ENCODE measurements at places on chromosomes 5 and 9. TPM values are rescaled to one million over a fixed set of nuclear protein-coding genes. Genes with fewer than 3 reads are reported as not detected.

The TAF1L gene
- 0.02 TPM for total RNA-seq

The TAF11L9 gene
- total RNA-seq: not detected

The COL15A1 gene
- 0.09 TPM for total RNA-seq

The TMEM215 gene
- total RNA-seq: not detected

The NUTM2F gene
- not detected for total RNA-seq
